ENCODE measurements at places on chromosomes 1 and 21.

DNA sequence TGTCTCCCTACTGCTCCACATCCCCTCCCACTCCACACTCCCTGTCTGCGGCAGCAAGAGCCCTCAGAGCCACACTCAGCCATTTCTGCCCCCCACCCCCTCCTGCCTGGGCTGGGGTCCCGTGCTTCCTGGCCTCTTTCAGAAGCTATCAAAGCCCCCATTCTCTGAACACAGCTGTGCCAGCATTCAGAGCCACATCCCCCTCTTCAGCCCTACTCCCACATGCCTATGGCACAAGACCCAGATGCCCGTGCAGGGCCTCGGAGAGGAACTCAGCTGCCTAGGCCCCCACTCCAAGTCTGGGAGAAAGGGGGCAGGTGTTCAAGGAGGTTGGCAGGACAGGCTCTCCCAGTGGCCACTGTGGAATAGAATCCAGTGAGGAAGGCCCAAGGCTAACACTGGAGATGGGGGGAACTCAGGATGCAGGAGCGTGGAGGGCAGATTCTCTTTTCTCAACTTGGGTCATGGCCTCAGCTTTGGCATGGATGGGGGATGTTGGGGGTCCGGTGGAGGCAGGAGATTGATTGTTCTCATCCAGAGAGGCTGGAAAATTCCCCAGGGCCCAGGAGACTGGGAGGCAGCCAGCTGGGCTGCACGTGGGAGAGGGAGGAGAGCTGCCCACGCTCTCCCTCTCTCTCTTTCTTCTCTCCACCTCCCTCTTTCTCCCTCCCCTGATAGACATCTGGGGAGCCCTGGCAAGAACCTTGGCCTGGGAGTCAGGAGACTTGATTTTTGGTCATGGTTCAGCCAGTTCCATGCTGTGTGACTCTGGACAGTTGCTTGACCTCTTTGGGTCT, 3.5 kb upstream of the BCAN start:
- DNase-seq = no peak

GRCh38 chr21:38352536-38353219, 95.9 kb downstream of the KCNJ15 start:
- peak; percentile 66 for DNase-seq

GRCh38 chr1:169144941-169145626, 38.6 kb downstream of the ATP1B1 start:
- DNase-seq = no peak

DNA sequence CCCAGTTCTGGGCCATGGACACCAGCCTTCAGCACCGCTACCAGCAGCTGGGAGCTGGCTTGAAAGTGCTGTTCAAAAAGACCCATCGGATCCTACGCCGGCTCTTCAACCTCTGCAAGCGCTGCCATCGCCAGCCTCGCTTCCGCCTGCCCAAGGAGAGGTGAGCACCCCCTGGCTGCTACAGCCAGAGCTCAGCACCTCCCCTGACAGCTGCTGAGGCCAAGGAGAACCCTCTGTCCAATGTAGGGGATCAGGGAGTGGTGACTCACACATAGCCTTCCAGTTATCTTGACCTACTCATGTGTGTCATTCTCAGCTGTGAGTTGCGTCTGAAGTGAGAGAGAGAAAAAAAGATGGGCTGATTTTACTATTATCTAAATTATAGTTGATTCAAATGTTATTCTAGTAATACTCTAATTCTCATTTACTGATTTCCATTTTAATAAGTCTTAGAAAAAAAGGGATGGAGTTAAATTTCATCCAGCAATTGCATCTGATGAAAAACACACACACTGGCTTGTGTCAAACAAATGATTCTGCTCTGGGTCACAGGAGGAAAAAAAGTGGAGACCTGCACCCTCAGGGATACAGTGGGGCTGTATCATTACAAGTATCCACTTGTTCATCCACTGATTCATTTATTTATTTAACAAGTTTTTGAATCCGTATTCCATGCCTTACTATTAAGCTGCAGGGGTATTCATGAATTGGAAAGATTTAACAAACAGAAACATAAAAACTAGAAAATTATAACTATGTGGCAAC, 108.0 kb downstream of the BRINP2 start:
- no peak for DNase-seq

DNA sequence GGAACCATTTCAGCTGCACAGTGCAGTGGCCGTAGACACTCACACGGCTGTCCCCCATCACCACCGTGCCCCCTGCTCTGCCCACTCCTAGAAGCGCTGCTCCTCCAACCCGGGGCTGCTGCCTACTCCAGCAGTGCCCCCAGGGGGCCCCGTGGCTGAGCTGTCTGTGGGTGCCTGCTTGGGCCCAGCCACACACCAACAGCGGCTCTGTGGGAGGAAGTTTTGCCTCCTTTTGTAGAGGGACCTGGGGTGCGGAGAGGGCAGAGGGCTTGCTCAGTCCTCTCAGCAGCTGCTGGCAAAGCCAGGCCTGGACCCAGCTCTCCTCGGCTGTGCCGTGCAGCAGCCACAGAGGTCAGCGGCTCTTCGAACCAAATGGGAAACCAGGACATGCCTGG, 11.4 kb upstream of the LRRC3 start:
- no peak for DNase-seq

- DNase-seq = no peak
These were observed 41.0 kb downstream of the NFIA start for GRCh38 chr1:61123326-61123725.

DNA sequence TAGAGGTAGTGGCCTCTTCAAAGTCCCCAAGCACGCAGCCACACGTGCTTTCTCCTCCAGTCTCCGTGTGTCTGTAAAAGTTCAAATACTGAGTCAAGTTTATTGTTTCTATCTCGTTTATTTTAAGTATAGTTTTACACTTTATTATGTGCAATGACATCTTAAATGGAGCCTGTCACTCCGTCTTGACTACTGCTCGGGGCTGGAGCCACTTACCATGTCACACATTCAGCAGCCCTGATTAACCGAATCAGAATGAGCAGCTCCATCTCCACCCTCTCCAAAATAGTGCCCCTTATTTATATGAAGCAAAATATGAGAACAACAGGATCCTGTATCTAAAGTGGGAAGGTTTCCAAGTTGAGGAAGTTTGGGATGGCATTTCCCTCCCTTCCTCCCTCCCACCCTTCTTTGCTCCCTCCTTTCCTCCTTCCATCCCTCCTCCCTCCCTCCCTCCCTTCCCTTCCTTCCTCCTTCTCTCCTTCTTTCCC, 201.0 kb downstream of the PBX1 start:
- no peak for DNase-seq

- no peak for DNase-seq
These were observed 54.1 kb downstream of the CD2 start for GRCh38 chr1:116808200-116808847.

DNA sequence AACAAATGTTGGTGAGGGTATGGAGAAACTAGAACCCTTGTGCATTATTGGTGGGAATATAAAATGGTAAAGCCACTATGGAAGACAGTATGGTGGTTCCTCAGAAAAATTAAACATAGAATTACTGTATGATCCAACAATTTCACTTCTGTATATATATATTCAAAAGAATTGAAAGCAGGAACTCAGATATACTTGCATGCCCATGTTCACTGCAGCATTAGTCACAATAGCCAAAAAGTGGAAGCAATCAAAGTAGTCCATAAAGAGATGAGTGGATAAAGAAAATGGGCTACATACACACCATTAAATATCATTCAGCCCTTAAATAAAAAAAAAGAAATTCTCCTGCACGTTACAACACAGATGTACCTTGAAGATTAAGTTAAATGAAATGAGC, 34.1 kb downstream of the ABL2 start:
- DNase-seq = no peak

GRCh38 chr1:207962716-207963426, 51.9 kb upstream of the CD34 start:
- no peak for DNase-seq

DNA sequence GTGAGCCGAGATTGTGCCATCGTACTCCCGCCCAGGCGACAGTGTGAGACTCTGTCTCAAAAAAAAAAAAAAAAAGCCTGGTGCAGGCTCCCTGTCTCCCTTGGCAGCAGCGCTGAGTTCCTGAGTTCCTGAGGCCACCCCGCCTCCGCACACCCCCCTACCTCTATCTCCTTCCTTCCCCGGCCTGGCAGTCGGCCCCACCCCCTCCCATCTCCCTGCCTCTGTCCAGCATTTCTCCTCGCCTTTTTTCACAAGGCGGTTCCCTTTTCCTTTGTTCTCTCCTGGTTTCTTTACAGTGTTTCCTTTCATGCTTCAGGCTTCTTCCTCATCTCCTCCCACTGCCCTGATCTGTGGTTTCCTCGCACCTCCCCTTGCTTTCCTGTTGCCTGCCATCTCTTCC, 2.7 kb downstream of the RORC start:
- DNase-seq = no peak

DNA sequence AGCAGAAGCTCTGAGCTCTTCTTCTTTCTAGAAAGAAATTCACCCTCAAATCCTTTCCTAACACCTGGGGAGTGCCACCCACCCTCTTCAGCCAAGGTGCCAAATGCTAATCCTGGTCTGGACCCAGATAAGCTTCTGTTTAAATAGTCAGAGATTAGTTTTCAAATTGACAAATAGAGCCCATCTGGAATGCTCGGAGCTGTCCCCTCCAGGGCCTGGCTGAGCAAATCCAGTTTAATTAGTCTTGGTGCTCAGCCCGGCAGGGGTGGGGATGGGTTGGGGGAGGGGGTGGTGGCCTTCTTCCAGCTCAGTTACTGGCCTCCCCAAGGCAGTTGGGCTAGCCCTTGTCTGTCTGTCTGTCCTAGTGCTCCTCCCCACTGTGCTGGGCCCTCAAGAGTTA, 269.5 kb downstream of the GRIK3 start:
- peak; percentile 16 for DNase-seq

- no peak for DNase-seq
These were observed 90.6 kb downstream of the TLR5 start for GRCh38 chr1:223052462-223052861.

- no peak for DNase-seq
These were observed 11.7 kb downstream of the TAGLN2 start for GRCh38 chr1:159913451-159914192.

GRCh38 chr1:37108596-37109188, 74.4 kb upstream of the GRIK3 start:
- DNase-seq = no peak

DNA sequence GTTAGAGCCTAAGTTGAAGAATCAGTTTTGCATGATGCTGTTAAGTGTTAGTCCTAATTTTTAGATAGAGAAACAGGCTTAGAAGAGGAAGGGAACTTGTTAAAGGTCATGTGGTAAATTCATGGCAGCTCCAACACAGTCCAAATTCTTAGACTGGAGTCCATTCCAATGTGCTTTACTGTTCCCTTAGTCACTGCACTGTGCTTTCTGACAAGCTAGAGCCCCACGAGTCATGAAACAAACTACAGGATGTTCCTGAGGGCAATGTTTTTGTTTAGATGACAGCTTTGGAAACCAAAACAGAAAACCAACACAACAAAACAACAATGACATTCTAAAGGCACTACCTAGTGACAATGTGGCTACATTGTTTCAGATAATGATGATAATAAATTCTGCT, 23.1 kb upstream of the RGS4 start:
- no peak for DNase-seq

DNA sequence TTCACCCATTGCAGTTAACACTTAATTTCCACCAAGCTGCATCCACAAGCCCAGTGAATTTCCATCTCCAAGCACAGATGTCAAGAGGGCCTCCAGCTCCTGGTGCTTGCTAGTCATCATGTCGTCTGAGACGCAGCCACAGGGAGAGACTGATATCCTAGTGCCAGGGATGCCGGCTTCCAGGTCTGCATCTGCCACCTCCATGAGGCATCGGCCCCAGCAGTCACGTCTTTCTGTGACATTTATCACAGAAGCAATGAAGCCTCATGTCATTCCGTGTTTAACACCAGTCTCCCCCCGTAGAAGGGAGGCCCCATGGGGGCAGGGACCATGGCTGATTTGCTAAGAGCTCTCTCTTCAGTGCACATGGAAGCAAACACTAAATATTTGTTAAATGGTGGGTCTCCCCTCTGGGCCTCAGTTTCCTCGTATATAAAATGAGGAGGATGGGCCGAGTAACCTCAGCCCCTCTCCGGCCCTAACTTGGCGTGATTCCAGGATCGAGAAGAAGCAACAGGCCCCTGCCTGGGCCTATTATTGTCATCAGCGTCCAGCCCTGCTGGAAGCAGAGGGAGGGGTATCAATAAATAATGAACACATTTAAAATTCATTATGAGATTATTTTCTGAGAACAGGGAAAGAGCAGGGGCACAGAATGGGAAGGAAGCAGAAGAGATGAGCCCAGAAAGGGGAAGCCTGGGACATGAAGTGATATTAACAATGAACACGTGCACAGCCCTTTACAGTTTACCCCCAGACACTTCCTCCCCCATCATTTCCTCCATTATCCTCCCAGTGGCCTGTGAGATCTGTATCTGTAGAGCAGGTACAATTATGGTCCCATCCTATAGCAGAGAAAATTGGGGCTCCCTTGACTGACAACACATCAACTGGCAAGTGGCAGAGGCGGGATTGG, 837 bp upstream of the C1QB start:
- DNase-seq = no peak

- no peak for DNase-seq
These were observed 41.5 kb upstream of the TENT5B start for GRCh38 chr1:27053977-27054753.

DNA sequence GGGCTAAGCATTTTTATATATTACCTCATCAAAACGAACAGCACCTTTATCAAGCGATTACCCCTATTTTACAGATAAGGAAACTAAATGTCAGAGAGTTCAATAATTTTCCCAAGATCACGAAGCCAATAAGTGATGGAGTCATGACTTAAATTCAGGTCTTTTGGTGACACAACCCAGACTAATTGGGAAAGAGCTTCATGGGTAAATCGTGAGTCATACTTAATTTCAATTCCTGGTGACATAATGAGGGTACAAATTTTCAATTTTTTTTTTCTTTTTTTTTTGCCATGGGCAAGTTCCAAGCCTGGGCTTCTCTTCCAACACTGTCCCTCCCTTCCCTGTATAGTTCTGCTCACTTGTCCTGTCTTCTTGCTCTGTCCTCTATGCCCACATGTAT, 30.1 kb upstream of the IL10 start:
- DNase-seq = no peak

DNA sequence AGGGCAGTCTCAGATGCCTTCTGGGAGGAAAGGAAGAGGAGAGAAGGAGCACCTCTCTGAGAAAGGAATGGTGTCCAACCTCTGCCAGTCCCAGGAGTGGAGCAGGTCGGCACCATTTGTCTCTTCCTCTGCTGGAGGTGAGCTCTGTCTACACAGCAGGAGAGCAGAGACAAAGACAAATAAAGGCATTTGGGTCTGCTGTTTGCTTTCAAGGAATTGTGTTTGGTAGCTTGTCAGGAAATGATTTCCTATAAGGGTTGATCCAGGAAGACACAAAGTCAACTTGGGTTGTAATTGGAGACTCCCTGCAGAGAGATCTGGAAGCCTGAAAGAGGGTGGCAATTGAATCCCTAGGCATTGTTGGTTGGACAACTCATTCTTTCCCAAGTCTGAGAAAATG, 34.5 kb upstream of the PLXNA2 start:
- DNase-seq = no peak

DNA sequence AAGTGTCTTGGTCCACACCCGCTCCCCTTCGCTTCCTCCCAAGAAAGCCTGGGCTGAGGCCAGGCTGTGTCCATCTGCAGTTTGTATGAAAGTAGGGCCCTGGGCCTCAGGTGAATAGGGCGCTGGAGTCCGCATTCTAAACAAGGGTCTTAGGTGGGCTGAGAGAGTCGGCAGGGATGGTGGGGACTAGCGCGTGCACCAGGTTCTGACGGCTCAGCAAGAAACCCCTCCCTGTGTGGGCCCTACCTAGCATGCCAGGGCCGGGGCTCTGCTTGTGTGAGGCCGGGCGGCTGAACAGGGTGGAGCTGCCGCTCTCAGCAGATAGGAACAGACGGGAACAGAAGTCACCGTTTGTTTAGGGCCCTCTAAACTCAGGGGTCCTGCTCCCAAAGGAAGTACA, 1.7 kb downstream of the ACTRT2 start:
- no peak for DNase-seq

Data from NCI-H1105 treated with DMSO at 0.1 percent for 48 hours (cell line).